DMS53 (cell line): ENCODE measurements at places on chromosomes 16 and 17.
A peak's percentile ranks its signal among the peaks of the same experiment; 100 is the strongest.

DNA sequence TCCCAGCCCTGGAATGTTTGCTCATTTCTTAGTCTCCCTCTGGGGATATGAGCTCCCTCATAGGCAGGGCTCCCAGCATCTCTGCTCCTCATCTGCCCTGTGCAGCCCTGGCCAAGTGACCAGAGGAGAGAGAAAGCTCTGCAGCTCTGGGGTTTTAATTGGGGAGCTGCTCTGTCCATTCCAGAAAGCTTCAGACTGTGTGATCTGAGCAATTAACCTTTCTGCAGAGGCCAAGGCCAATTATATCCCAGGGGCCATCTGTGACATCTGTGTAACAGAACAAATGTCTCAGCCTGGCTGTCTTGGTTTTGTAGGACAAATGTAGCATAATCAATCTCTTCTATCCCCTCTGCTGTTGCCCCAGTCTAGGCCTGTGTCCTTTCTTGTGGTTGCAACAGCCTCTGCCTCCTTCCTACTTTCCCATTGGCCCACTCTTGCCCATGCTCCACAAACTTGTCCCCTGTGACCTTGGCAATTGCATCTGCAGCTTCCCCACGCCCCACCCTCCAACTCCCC is 156.0 kb downstream of the GSG1L start:
- no peak for DNase-seq

GRCh38 chr16:54630284-54630967 is 300.2 kb upstream of the IRX5 start:
- DNase-seq = no peak

- DNase-seq = peak; percentile 83
Observed at GRCh38 chr16:3690470-3690928, 26.8 kb downstream of the TRAP1 start.

GRCh38 chr16:27985981-27986380 is 77.5 kb downstream of the GSG1L start:
- no peak for DNase-seq

DNA sequence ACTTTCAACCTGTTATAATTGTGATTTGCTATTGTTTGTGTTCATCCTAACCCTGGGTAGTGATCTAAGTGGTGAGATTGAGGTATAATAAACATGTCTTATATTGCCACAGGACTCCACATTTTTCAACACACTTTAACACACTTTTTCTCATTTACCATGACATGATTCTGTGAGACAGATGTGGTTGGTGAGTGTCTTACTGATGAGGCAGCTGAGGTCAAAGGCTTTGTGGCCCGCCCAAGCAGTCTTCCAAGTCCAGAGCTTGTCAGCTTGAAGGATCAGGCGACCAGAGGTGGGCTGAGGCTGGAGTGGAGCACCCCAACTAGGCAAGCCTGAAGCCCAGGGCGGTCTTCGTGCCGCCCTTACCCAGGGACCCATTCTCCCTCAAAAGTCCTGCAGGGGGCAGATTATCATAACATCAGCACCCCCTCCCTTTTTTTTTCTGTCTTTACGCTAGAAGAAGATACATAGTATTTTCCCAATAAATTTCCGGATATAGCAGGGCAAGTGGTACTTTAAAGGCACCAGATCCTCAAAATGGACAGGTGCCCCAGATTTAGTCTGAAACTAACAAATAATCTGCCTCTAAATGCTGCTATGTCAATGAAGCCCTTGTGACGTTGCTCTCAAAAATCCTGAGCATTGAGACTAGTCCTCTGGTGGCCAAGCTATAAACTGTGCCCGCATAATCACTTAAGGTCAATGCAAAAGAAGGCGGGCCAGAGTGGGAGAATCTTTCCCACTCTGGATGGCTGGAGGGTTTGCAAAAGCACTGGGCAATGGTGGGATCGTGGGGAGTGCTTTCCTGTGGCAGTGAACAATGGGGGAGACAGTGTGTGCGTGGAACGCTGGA is 21.1 kb downstream of the KCTD19 start:
- DNase-seq = no peak

DNA sequence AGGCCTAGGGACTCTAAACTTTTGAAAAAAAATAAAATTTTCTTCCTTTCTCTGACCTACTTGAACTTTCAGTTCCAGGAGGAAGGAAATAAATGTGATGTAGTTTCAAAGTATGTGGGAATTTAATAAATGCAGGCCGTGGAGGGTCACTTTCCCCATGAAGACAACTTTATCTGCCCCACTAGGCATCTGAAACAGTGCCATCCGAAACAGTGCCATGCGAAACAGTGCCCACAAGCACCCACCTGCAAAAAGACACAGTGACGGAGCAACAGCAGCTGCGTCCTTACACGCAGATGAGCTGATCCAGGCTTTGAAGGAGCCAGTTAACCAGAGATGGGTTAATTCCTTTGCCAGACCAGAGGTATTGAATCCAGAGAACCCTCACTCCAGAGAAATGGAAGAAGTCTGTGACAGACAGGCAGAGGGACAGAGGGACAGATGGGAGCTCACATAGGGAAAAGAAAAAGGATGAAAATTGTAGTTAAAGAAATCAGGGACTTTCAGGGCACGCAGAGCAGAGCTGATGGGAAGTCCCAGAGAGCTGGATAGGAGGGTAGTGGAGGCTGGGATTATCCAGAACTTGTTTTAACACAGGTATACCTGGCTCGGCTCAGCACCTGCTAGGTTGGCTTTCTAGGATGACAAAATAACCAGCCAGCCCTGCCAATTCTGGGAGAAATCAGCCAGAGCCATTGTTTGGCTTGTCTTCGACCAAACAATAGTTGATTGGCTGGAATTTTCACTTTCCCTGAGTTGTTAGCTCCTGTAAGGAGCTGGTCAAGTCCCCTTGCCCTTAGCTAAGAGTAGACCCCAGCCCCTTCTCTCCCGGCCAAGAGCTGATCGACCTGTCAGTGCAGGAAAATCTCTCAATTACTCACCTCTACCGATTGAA is 17.1 kb upstream of the HOXB13 start:
- no peak for DNase-seq

- DNase-seq = no peak
Observed at GRCh38 chr17:78706271-78706915, 75.7 kb downstream of the CYTH1 start.

- DNase-seq = no peak
Observed at GRCh38 chr16:83603723-83604570, 203.8 kb upstream of the HSBP1 start.

GRCh38 chr17:74417178-74418045 is 14.5 kb upstream of the GPRC5C start:
- DNase-seq = peak; percentile 94

DNA sequence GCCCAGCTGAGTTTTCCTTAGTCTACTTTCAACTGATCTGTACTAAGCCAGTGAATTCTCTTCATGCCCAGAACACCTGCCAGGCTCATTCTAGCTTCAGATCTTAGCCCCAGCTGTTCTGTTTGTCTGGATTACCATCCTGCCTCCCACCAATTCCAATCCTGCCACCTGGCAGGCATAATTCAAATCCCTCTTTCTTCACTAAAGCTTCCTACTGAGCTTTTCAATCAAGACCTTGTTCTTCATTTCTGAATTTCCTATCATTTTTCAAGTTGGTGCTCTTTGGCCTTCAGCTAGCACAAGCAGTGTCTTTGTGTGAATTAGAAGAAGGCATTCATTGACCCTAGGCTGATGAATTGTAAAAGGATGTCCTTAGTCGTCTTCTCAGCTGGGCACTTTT is 357.6 kb downstream of the UTP18 start:
- no peak for DNase-seq

DNA sequence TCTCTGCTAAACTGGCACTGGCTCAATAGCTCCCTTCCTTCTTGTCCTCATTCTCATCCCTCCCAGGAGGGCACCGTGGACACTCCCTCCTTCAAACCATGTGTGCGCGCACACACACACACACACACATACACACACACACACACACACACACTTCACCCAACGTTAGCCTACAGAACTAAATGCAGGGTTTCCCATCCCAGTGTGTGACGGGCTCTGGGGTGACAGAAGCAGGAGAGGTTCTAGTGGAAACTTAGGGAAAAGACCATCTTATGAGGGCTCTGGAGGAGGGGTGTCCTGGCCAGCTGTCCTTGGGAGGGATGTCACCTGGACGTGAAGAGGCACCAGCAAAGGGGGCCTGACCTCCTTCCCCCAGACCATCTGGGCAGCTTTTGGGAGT is 19.7 kb downstream of the OSBPL7 start:
- no peak for DNase-seq

DNA sequence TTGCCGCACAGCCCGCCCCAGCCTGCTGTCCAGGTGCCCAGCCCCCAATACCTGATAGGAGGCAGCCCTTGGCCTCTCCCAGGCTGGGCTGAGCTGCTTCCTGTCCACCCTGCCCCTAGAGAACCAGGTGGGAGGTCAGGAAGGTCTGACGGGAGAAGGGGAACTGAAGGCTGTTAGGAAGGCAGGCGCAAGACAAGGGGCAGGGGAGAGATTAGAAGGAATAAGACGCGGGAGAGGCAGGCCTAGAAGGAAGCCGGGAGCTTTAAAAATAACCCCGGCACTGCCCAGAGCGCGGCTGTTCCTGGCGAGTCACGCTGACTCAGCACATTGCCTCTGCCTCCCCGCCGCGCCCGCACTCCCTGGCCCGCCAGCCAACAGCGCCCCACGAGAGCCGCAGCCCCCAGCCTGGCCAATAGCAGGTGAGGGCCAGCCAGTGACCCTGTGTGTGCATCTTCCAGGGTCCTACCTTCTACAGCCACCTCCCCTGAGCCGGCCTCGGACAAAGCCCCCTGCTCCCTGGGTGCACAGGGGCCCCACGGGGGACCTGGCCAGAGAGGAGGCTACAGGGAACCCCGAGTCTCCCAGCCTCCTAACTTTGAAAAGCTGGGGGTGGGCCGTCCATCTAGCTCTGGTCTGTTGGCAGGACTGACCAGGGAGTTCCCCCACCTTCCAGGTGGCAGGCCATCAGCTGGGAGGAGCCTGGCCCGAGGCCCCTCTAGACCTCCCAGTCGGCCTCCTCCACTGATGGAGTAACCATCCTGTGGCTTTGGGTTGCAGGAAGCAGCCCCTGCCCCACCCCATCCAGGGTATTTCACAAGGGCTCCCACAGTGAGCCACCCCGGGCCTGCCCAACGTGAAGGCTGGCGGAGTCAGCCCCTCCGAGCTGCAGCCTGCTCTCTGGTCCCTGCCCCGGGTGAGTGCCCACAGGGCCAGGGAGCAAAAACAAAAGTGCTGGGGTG is 4.0 kb downstream of the MAFG start:
- DNase-seq = no peak

- peak; percentile 42 for DNase-seq
Observed at GRCh38 chr17:28041844-28042656, 427 bp upstream of the NLK start.

DNA sequence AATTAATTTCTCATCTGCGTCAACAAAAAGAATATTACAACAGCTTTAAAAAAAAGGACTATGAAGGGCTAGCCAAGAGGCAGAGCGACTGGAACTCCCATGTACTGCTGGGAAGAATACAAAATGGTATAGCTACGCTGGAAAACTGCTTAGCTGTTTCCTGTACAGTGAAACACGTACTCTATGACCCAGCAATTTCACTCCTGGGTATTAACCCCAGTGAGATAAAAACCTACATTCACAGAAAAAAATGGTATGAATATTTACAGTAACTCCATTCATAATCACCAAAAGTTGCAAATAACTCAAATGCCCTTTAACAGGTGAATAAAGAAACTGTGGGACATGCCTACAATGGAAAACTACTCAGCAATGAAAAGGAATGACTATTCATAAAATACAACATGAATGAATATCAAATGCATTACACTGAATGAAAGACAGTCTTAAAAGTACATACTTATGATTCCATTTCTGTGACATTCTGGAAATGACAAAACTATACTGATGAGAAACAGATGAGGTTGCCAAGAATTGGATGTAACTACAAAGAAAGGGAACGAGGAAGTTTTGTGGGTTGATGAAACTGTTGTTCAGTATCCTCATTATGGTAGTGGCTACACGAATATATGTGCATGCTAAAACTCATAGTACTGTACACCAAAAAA is 27.6 kb downstream of the CMTM4 start:
- DNase-seq = no peak

DNA sequence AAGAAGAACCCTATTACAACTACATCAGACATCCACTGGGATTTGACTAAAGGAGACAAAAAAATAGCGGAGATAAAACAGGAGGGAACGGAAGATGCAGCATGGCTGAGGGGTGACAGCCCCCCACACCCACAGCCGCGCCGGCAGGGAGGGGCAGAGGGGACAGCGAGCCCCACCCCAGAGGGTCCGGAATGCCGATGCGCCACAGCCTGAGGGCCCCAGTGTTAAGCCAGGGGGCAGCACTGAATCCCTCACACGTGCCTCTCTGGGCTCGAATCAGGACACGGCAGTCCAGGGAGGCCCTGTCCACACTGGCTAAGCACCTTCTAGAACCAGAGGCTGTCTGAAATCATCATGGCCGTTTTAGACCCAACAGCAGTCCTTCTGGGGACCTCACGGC is 18.8 kb downstream of the MAP1LC3B start:
- no peak for DNase-seq

DNA sequence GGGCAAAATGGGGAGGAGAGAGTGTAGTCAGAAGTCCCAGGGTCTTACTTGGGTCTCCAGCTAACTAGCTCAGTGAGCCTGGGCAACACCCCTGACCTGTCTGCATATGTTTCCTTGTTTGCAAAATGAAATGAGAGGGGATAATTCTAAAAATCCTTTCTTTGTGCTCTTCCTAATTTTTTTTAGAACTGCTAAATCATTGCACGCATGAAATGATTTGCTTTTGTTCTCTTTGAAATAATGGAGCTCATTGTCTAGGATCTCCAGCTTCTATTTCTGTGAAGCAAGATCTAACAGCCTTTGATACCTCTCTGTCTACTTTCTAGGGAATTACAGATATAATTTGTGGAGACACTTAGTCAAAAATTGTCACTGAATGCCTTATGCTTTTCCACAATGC is 181.3 kb downstream of the CDH13 start:
- DNase-seq = no peak

GRCh38 chr17:412211-413015 is 59.8 kb upstream of the RPH3AL start:
- DNase-seq = peak; percentile 70

GRCh38 chr16:27317320-27317719 is 3.5 kb downstream of the IL4R start:
- DNase-seq = no peak

DNA sequence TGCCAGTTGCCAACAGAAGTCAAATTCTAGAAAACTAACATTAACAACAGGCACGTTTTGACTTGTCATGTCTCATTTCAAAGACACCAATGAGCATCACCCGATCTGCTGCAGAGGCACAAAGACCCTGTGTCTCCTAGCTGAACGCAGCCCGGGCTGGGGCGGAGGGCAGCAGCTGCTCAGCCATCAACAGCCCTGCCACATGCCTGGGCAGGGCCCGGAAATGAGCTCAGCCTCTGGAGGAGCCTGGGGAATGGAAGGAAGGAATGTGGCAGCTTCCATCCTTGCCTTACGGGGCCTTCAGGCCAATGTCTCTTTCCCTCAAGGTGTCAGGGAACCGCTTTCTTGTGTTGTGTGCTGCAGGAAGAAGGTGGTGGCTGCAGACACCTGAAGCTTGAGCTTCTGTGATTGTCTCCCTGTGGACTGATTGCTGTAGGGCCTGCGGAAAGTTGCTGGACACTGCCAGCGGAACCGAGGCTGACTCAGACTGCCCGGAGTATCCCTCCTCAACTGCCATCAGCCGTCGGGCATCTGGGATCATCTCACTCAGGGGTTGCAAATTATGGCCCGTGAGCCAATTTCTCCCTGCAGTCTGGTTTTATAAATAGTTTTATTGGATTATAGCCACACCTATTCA is 7.3 kb downstream of the CDH13 start:
- DNase-seq = no peak
